ENCODE measurements at places on chromosomes 2 and 18.

DNA sequence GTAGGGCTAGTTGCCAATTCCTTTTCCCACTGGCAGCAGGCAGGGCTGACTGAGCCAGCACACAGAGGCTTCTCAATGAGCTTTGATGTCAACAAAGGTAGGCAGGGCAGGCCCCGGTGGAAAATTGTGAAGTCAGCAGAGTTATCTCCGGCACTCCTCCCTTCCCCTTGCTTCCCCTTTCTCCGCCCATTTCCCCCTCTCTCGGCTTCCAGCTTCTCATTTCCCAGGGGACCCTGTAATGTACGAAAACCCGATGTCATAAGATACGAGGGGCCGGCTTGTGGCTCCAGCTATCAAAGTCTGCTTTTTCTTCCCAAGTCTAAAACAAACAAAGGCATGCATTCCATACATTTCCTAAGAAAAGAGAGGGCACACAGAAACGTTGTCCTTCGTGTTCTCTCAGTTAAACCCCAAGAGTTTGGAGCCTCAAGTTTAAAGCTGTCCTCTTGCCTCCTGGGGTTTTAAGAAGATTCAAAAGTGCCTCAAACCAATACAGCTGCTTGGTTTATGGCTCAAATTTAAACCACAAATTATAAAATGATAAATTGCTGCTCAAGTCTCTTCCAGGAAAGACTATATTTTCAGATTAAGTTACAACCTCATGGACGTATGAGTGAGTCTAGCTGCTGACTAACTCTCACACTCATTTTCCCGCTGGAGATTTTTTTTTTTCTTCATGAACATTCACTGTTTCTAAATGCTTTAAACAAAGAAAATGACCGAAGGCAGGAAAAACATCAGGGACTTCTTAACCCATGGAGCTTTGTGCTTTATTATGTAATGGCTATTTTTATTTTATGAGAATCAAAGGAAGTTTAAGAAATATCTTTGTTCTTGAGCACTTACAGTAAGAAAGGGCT, 27.2 kb upstream of the EML4 start:
- DNase-seq: peak; percentile 74

- no peak for DNase-seq
Measured at GRCh38 chr2:11585071-11585470, 51.2 kb downstream of the GREB1 start.

DNA sequence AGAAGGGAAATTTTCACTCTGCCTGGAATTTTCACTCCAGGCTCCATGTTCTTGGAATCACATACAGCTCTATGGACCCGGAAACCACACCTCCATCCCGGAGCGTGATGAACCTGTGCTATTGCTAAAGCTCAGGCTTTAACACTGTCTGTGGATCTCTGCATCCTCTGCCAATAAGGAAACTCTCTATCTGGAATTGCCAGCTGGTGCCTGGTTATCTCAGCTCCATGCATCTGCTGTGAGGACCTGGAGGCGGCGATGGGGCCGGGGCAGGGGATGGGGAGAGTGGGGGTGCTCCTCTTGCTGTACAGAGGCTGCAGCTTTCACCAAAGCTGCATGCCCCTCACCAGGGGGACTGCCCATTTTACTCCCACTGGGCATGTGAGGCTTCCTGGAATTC, 754.0 kb upstream of the SOX11 start:
- no peak for DNase-seq

DNA sequence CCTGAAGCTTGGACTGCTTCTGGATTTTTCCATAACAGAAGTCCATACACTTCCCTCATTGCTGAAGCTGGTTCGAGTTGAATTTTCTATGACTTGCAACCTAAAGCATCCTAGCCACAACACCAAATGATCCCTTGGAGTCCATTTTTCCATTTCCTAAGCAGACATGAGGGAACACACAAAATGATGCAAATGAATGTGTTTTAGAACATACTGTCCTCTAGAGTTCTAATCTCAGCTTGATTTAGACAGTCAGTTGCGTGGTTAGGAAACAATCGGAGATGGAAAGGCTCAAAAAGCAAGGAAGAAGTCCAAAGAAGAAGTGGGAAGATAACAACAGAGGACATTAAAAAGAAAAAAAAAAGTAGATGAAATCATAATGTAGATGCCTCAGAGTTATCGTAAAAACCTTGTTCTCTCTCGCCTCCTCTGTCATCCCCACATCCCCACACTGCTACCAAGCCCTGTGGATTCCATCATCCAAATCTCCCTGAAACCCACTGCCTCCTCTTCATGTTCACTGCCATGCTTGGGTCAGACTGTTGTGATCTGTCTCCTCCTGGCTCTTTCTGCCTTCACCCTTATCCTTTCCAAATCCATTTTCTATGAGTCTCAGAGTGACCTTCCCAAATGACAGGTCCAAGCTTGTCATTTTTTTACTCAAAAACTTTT, 58.4 kb downstream of the TMEM247 start:
- no peak for DNase-seq

- DNase-seq: peak; percentile 16
Measured at GRCh38 chr2:239472235-239472775, 71.5 kb upstream of the HDAC4 start.

DNA sequence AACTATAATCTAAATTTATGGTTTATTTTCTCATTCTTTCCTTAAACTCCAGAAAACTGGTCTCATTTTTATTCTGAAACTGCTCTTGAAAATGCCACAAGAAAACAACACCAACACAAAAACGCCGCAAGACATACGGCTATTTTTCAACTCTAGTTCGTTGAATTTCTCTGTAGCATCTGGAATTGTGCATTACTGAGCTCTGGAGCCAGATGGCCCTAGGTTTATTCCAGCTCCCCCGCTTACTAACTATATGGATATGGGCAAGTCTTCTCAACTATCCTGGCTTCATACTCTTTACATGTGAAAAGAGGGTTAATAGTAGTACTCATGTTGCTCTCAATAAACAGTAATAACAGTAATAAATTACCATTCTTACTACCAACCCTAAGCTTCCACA, 19.9 kb downstream of the FAM98A start:
- no peak for DNase-seq

DNA sequence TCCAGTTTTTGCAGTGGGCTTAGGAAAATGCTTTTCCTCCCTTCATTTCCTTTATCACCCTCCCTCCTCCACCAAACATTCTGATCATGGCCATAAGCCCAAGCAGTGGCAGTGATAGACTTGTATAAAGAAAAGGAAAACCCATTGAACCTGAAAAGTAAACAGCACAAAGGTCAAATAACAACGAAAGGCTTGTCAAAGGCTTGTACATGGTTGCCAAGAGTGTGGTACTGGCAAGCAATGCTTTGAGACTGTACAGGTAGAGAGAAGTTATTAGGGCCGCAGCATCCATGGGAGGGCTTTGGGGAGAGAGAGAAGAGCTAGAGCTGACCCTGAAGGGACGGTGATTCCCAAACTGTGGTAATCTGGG, 2.1 kb upstream of the VWA3B start:
- DNase-seq: no peak

DNA sequence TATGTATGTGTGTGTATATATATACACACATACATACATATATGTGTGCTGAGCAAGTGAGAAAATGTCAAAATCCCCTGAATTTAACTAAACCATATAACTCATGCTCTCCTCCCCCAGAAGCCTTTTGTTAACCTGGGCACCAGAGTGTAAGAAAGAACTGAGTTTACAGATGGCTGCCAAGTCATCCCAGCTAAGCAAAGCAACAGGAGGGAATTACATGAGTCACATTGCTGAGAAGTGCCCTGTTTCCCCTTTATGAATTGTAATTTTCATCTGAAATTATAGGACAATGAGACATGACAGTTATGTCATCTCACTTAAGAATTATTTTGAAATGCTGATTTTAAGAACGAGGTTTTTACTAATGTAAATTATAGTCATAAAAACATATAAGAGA, 29.9 kb downstream of the SCN7A start:
- no peak for DNase-seq

GRCh38 chr2:128456281-128456680, 137.6 kb upstream of the HS6ST1 start:
- peak; percentile 46 for DNase-seq

DNA sequence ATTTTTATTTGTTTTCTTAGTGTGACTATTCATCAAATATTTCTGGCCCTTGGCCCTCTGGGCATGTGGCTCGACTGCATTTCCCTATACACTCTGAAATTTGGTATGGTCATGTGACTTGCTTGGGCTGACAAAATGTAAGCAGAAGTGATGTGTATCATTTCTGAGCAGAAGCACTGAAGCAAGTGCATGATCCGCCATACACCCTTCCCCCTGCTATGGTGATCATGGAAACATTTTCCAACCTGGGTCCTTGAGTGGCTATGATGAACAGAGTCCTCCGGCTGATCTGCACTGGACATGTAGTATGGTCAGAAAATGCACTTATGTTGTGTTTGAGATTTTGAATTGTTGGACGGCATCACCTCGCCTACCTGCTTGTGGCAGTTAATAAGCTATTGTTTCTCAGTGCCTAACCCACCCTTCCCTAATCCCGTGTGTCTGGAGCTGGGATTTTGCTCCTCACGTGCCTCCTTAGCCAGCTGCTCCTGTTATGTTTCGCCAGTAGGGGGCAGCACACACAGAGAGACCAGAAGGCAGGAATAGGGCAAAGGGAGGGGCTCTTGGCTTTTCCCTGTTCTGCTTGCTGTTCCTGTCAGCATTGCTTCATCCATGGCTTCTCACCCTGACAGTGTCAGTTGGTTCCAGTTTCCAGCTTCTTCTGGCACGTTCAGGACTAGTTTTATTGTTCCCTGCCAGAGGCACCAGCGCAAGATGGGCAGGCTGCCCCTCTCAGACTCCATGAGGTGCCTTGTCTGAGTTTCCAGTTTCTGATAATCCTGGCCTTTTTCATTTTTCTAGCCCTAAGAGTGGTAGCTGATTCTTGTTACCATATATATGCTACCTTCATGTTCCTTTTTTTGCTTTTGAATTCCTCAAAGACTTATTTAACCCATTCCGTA, 207.4 kb downstream of the ARL6IP6 start:
- peak; percentile 66 for DNase-seq

DNA sequence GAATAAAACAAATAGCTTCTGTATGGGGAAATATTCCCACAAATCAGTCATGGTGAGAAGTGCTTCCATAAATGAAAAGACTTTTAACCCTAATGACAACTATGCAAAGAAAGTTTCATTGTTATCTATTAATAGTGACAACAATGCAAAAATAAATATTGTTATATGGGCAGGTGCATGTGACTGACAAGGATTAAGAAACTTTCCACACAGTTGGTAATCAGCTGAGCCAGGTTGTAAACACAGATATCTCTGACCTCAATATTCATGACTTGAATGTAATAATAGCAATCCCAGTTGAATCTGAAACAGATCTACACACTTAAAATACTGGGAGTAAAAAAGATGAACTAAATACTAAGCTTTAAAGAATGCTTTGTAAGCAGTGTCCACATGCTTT, 517.0 kb upstream of the SOX11 start:
- DNase-seq: no peak

- no peak for DNase-seq
Measured at GRCh38 chr2:74077636-74078035, 70.1 kb downstream of the BOLA3 start.

DNA sequence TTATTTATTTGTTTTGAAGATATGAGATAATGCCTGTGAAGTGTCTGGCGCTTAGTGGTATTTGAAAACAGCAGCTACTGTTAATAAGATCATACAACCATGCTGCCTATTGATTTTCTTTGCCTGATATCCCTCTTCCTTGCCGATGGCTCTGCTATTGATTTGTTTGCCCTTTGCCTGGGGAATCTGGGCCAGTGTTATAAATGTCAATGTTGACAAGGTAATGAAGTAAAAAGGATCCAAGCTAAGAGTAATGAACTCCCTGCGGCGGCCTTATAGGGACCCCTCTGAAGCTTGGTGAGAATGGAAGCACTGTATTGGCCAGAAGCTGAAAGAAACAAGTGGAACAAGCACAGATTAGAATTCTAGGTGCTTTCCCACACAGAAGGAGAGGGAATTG, 854.6 kb downstream of the CNTNAP5 start:
- DNase-seq: no peak

DNA sequence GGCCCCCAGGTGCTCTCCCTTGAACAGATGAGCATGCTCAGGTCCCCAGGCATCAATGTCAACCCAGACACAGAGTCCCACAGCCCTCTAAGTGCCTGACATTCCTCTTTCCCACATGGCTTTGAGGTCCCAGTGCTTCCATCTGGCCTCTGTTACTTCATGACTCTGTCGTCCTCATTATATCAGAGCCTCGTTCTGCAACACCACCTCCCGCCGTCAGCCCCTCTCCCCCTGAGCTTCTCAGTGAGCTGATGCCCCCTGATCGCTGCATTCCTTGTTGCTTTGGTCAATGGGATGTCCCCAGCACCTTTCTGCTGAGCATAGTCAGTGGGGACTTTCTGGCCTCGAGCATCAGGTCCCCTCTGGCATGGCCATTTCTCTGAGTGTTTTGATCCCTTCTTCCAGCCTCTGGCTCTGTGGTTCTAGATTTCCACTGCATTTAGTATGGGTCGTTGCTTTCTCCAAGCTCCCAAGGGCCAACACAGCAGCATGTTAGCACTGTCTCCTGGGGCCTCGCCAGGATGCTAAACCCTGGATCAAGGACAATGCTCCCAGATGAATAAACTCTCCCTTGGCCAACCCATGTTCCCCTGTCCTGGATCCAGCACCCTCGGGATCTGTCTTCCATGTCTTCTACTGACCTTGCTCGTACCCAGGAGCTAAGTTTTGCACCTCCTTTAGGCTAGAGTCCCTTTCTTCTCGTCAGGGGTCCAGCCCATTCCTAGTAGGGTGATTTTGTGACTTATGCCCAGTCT, 143.2 kb upstream of the TWIST2 start:
- DNase-seq: no peak

DNA sequence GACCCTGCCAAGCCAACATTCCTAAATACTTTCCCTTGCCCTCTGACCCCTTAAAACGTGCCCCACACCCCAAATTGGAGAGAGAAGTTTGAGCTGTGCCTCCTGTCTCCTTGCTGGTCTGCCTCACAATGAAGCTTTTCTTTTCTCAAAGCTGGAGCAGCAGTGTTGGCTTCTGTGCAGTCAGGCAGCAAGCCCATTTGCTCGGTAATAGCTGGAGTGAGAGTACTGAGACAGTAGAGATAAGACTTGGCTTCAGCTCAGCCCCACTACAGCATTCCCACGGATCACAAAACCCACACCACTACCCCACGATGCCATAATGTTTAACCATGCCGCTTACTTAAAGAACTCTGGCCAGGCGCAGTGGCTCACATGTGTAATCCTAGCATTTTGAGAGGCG, 73.0 kb downstream of the NCAPH start:
- no peak for DNase-seq

DNA sequence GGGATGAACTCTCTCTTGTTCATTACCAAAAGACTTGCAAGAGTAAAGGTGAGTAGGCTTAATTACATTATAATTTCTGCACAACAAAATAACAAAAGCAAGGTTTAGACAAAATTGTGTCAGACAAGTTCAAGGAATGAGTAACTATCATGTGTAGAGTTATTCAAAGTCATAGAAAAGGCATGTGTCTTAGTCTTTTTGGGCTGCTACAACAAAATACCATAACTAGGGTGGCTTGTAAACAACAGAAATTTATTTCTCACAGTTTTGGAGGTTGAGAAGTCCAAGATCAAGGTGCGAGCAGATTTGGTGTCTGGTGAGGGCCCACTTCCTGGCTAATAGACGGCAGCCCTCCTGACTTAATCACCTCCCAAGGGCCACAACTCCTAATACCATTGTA, 37.6 kb downstream of the IL1R2 start:
- no peak for DNase-seq

- DNase-seq: no peak
Measured at GRCh38 chr2:73253901-73254300, 19.8 kb downstream of the CCT7 start.

Data from activated effector memory CD4-positive, alpha-beta T cell treated with anti-CD3 and anti-CD28 coated beads, Interleukin-2, amount 50 U/mL, for 16 hours (primary cell).